Stimulated activated CD8-positive, alpha-beta memory T cell treated with anti-CD3 and anti-CD28 coated beads, Interleukin-4, amount 100 ng/mL, for 4 hours (primary cell): ENCODE measurements at places on chromosomes 1 and 21.

GRCh38 chr1:199855580-199855979 is 171.9 kb upstream of the NR5A2 start:
- no peak for DNase-seq

- DNase-seq: no peak
Observed at GRCh38 chr1:50108497-50109059, at the start of gene ELAVL4. TSS of gene ELAVL4 (plus strand) at chr1:50108920. CDS start at chr1:50109190, 270 bp downstream.

DNA sequence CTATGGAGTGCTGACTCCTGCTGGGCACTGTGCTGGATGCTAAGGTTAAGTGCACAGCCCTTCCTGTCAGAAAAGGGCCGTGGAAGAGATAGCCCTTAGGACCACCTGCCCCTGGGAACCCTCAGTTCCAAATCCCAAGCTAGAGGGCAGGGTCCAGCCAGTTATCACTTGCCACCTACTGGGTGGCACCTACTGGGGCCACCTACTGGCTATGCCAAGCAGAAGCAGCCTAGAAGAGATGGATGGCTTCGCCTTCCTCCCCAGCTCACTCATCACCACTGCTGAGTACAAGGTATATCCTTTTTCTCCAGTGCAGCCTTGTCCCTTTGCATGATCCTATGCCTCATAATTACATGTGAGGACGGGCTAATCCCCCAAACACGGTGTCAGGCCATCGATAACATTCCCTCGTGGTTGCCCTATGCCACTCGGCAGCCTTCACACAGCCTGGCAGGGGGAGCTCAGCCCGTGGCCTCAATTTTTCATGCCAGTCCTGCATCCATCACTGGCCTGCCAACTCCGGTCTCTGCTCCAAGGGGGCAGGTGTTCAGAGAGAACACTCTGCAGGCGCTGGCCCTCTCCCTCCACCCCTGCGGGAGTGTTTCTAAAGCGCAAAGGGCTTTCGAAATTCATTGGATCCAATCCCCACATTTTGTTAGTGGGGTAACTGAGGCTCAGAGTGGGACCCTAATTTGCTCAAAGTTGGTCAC is 49.0 kb downstream of the SYT2 start:
- DNase-seq: no peak

GRCh38 chr1:53572065-53572814 is 113.0 kb downstream of the DMRTB1 start:
- no peak for DNase-seq

GRCh38 chr1:38131024-38131585 is 84.5 kb upstream of the POU3F1 start:
- DNase-seq: no peak

- no peak for DNase-seq
Observed at GRCh38 chr1:192566657-192567056, 8.9 kb upstream of the RGS1 start.

GRCh38 chr1:199508653-199509052 is 518.9 kb upstream of the NR5A2 start:
- DNase-seq: no peak

DNA sequence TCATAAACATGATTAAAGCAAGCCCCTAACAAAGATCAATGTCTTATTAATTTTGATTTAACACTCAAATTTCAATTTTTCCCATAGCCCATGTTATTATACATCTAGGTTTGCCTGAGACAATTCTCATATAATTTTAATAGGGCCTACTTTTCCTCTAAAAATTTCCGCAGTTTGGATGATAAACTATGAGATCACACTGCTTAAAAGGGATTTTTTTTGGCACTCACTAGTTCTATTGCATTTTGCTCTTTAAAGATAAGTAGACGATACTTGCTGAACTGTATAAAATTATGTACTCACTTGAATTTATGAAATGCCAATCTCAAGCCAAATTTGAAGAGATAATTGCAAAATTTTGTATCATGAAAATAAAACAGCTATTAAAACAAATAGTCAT is 480.4 kb upstream of the ZRANB2 start:
- DNase-seq: no peak

DNA sequence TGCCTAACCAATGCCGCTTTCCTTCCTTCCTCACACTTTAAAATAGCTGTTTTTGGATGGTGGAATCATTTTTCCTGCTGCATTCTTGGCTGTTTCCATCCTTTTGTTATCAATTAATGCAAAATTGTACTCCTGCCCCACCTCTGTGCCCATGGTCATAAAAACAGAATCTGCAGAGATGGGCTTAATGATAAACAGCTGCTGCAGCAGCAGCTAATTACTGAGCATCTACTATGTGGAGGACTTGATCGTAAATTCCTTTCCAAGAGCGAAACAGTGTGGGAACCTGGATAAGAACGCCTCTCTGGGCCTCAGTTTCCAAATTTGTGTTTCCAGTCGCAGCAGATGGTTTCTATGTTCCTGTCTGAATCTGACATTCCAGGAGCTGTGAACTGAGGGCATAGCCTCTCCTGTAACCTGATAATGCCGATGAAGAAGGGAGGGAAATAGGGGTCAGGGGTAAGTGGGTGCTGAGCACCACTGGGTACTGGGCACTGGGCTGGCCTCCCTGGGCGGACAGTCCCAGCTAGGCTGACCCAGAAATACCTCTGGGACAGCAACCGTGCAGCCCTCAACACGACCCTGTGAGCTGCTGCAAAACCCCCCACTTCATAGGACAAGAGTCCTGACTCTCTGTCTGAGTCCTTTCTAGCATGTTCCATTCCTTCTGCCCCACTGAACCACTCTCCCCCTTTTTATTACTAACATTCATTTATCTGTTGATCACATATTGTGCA is 121.7 kb downstream of the DMRTB1 start:
- no peak for DNase-seq

- DNase-seq: no peak
Observed at GRCh38 chr1:245484176-245484575, 329.4 kb downstream of the KIF26B start.

DNA sequence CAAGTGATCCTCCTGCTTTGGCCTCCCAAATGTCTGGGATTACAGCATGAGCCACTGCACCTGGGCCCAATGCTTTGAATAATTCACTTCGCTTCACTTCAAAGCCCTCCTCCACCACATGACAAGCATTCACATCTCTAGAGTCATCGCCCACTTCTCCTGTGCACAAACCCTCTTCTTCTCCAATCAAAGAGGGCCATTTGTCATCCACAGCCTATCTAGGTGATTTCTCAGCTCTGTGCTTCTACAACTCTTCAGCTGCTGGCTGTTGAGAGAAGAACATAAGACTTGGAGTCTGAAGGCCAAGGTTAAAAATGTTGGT is 20.1 kb upstream of the PSMB2 start:
- no peak for DNase-seq

DNA sequence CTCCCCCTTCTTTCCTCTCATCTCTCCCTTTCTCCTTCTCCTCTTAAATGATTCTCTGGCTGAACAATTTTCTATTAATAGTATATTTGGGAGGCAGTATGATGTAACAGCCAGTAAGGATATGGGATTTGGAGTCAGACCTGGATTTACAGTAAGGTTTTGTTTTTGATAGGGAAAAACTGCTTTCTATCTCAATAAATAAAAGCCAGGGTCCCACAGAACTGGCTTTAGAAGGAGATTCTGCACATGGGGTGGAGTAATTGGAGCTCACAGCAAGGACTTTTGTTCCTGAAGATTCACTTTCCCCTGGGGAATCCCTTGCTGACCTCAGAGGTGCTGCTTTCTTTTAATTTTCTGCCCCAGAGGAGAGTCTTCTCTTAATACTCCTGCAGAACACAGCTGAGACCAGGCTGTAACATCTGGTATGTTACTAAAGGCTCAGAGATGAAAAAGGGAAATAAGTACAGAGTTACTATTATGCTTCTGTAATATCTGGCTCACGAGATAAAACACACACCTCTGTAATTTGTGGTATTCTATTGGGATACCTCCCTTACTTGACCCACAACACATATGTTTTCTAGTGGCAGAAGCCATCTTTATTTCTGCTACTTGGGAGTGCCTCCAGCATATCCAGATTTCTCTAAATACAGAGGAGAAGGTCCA is 13.4 kb downstream of the EPB41 start:
- no peak for DNase-seq

DNA sequence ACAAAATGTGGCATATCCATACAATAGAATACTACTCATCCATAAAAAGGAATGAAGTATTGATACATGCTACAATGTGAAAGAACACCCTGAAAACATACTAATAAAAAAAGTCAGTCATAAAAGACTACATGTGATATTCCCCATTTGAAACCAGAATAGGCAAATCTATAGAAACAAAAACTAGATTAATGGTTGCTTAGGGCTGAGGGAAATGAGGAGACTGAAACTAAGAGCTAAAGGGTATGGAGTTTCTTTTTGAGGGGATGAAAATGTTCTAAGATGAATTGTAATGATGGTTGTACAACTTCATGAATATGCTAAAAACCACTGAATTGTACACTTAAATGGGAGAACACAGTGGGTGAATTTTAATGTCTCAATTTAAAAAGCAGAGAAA is 50.9 kb downstream of the ACBD6 start:
- DNase-seq: no peak

- no peak for DNase-seq
Observed at GRCh38 chr1:109730666-109731065, 10.2 kb downstream of the GSTM3 start.

DNA sequence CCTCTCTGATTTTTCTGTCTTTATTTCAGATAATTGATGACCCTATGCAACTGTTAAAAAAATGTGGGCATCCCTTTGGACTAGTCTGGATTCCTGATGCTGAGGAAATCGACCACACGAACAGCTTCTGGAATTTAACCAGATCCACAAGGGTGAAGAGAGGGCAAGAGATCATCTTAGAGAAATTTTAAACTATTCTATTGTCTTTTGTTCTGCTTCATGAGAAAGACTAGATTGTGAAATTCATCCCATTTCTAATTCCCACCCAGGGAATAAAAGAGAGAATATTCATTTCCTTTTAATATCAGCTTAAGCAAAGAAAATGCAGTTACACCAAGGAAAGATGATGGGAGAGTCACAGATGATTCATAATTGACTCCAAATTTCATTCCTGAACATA is 71.8 kb downstream of the DUSP10 start:
- DNase-seq: no peak

GRCh38 chr1:41856151-41856943 is 62.4 kb downstream of the HIVEP3 start:
- DNase-seq: no peak

- DNase-seq: no peak
Observed at GRCh38 chr1:241990040-241990439, 8.9 kb downstream of the MAP1LC3C start.

DNA sequence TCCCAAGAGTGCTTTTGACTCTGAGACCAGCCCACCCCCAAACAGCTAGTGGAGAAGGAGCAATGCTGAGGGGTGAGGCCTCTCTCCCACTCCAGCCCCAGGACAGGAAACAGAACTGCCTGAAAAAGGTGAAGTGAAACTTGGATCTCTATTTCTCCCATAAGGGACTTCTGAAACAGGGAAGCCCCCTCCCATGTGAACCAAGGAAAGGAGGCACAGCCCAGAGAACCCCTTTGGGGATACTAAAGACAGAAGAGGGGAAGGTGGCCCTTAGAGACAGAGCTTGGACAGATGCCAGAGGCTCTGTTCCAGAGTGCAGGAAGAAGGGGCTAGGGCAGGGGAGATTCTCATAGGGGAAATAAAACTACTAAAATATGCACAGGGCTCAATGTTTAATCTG is 2.9 kb downstream of the TNFAIP8L2 start:
- DNase-seq: no peak

DNA sequence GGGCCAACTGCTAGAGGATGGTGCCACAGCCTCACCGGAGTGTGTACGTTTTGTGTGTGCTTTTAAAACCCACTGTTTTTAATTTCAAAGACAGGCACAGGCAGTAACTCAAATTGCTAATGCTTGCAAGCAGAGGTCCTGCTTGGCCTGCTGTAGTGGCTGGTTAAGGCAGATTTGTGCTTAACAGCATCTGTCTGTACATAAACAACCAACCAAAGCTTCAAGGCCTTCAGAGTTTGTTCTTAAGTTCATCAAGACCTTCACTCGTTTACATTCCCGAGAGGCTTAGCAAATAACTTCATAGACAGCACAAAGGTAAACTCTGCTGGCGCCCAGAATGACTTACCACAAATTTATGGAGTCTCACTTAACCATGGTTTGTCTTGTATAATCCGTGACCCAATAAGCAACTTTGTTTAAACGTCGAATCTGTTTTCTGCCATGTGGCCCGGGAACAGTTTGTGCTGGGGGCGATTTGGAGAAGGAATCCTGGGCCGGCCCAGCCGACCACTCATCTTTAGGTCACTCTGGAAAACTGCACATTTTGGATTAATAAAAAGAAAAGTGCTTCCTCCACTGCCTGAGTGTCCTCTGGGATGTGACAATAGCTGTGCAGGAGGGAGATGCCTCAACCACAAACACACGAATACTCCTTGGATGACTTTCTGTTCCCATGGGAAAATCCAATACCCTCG is 58.1 kb downstream of the CAPZB start:
- DNase-seq: no peak

DNA sequence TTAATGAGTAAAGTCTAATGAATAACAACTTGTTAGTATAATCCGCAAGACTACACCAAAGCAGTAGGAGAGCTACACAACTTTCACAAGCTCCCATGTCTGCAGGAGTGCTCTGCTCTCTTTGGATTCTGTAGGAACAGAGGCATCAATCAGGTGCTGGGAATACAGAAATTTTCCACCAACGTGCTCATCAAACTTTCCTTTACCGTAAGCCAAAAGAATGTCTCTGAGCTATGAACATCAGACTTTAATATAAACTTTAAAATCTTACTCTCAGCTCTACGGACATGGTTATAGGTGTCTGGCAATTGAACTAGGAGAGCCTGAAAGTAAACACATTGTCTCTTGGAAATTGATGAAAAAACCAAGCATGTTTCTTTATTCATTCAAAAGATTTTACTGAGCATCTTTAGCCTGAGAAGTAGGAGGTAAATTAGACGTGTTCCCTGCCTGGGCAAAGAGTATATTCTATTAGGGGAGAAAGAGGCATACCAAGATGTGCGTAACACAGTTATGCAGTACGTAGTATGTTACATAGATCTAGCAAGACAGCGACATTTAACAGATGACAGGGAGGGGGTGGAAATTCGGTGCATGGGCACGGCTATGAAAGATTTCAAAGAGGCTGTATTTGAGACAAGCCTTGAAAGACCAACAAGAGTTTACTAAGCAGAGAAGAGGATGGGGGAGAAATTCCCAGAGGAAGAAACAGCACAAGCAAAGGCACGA is 85.2 kb downstream of the TM2D1 start:
- no peak for DNase-seq

DNA sequence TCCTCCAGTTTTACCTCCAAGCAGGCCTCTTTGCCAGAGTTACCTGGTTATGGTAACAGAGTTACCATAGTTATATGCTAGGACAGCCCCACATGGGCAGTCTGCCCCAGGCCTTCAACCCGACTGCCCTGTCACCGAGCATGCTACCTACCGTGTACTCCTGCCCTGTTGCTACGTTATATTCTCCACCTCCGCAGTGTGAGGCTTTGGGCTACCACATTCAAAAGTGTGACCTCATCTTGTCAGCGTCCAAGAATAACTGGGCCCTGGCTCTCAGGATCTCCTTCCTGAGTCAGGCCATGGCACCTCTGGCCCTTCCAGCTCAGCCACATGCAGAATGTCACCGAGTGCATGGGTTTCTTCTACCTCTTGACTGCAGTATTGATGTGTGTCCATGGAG is 8.9 kb downstream of the MAPKAPK2 start:
- DNase-seq: no peak

GRCh38 chr1:3005771-3006170 is 15.5 kb upstream of the ACTRT2 start:
- no peak for DNase-seq
